ENCODE measurements at places on chromosomes 3 and 15.

DNA sequence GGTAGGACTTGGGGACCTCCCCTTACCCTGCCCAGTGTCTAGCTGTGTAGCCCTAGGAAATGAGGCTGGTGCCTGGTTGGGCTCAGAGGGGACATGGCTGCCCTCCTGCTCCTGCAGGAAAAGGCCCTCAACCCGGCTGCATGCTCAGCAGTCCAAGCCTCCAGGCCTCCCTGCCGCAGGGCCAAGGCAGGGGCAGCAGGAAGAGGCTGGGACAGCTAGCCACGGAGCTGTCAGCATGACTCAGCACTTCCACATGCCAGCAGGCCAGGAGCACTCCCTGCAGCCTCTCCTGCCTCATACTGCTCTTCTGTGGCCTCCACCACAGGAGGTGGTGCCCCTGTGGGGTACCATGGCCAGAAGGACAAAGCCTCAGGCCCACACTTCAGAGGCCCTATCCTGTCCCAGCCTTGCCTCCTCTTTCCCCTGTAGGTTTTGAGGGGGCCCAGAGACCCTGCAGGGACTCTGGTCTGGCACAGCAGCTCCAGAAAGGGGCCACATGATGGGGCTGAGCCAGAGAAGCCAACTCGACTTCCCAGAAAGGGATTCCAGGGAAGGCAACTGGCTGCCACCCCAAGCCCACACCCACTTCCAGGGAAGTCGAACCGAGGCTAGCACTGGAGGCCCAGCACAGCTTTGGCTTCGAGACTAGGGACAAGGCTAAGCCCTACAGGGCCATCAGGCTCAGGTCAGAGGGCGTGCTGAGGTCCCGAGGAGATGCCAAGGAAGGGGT is 19.5 kb downstream of the TKT start:
- DNase-seq = no peak

DNA sequence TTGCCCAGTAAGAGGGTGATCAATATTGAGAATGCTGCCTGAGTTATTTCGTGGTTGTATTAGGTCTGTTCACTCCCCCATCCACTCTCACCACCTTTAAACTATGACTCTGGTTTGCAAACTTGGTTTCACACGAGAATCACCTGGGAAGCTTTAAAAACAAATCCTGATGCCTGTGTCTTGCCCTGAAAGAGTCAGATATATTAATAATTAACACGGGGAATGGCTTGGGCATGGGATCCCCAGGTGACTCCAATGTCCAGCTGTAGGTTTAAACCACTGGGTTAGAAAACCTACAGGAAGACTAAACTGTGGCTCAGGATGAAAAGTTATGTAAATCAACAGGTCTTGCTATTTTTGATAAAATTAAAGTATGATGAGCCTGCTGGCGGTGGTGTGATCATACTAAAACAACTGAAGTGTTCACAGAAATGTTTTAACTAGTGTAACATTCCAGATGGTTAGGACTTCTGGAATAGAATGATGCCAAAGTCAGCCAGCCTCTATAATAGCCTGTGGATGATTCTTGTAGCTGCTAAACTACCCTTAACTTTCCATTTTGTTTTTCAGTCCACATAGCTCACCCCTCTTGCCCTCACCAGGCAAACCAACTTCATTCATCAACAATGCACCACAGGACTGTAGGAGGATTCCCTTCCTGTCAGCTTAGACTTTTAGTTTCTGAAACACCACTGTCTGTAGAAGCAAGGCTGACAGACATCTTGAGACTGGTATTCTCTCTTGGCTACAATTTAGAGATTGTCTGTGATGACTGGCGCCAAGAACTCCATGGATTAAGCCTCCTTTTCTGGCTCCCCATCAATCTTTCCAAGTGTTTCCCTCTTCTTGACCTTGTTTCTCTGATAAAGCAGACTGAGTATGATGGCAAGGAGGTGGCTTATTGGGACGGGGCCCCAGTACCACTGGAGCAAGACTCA is 119.1 kb upstream of the ADAMTS9 start:
- no peak for DNase-seq

GRCh38 chr15:64014995-64015394 is 31.3 kb downstream of the DAPK2 start:
- no peak for DNase-seq

DNA sequence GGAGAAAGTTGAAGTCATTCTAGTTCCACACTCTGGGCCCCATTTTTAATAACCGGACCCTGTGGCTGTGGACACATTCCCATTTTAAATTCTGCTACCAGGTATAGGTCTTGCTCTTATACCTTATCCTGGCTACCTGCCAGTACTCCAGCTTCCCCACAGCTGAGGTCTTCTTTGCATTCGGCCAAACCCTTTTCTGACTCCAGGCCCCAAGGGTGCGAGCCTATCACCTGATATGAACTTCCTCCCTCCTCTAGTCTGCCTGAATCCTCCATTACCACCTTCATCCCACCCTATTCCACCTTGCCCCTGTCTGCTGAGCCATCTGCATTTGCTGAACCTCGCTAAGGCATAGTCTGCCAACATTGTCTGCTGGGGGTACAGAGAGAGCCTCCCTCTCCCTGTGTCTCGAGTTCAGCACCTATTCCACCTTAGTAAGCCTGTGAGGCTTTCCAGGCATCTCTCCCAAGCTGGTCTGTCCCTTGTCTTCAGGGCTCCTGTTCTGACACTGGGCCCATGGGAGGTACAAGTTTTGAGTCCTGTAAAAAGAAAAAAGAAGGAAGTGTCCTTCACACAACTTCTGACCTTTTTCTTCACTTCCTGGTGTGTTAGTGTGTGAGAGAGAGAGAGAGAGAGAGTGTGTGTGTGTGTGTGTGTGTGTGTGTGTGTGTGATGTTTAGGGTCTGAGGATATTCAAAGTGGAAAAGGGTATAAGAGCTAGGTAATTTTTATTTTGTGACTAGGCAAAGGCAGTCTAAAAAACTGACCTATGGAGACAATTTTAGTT is 27.0 kb downstream of the PDE8A start:
- DNase-seq = no peak

GRCh38 chr3:44825264-44825925 is 36.3 kb upstream of the TMEM42 start:
- no peak for DNase-seq

DNA sequence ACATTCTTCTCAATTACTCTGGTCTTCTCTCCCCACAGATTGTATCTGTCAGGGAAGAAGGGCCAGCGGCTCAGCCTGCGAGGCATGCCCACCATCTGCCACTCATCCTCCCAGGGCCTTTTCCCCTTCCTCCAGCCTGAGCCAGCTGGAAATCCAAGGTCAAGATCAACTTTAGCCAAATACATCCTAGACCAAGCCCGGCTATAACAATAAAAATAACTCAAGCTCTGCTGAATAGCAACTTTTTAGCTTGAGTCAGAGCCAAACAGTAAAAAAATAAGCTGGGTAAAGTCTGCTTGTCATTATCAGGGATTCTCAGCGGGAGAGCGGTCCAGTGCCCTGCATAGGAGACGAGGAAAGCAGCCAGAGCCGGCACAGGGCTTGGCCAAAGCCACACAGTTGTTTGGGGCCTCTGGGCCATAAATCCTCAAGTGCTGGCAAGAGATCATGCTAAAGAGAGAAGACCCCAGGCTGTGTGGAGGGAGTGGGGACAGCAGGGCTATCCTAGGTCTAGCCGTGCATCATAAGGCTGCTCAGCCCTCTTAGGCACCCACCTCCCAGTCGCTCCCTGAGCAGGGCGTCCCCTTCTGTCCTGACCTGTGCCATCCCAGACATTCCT is 76.2 kb upstream of the HERC1 start:
- DNase-seq = peak; percentile 56

GRCh38 chr3:125383744-125384143 is 8.6 kb upstream of the ZNF148 start:
- DNase-seq = no peak

DNA sequence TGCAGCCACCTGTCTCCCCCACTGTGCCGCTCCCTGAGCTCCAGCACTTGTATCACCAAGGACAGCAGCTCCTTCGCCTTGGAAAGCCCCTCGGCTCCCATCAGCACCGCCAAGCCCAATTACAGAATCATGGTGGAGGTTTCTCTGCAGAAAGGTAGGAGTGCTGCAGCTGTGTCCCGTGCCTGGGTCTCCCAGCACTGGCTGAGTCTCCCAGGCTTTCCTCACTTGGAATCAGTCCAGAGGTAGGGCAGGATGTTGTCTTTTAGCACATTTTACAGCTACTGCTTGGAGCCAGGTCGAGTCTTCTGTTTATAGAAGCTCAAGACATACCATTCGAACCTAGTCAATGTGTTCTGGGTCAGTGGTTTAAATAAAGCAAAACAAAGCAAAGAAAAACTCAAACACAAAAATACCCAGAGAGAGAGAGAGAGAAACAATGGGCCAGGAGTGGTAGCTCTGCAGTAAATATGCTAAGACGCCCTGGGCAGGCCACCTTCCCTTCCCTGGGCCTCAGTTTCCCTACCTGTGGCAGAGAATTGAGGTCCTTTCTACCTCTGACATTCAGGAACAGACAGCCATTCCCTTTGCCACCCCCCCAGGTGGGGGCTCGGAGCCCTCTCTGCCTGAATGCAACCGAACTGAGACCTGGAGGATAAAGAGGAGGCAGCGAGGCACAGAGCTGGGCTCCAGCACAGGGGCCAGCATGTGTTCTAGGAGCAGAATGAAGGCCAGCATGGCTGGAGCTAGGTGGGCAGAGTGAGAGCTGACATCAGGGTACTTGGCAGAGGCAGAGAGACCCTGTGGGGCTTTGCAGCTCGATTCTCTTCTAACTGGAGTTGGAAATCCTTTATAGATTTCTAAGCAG is 44.1 kb downstream of the STARD5 start:
- DNase-seq = no peak

DNA sequence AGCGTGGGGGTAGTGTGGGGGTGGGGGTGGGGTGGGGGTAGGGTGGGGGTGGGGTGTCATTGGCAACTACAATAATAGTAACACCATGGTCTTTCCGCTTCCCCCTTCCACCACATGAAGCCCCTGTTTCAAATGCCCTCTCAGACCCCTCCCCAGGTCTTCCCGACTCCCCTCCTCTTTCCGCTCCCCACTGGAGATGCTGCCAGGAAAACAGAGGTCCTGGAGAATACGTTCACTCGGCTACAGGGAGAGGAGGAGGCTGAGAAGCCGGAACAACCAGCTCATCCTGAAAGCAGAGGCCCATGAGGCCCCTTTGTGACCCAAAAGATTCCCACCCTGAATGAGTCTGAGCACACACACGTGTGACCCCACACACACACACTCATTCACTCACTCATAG is 75.4 kb downstream of the CPN2 start:
- no peak for DNase-seq

GRCh38 chr3:195440379-195440778 is 2.4 kb downstream of the ACAP2 start:
- DNase-seq = no peak

DNA sequence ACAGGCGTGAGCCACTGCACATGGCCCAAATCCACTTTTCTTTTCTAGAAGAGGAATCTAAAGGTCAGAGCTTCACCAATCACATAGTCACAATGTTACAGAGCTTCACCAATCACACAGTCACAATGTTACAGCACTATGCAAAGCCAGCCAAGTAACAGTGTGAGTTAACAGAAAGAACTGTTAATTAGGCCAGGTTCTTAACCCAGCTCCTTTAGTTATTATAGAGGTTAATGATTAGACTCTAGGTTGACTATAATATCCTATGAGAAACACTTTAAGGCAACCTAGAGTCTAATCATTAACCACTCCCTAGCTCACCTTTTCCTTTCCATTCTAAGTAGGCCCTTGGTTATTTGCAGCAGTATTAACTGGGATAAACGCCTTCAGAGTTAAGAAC is 54.0 kb downstream of the TASOR start:
- no peak for DNase-seq

DNA sequence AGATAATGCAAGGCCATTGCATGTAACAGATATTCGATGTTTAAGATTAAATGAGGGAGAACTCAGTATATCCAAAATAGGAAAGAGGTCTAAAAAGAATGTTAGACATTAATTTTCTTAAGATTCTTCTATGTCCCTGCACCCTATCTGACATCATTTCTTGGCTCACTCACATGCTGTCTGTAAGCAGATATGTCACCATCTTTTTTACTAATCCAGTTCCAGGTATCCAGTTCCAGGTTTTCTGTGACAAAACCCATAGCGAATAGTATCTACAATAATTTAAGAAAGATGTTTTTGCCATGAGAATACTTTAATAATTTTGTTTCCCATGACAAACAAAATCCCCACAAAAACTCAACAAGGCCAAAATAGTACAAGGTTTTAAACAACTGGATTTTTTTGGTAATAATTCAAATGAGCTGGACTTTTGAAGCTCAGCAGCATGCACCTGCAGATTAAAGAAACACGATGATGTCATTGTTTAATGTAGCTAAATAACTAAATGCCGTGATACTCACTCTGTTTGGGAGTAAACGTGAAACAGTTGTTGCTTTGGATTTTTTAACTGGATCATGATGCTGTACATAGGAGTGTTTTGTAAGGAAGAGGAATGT is 867.6 kb downstream of the EPHA3 start:
- no peak for DNase-seq

GRCh38 chr3:146148468-146148931 is 12.5 kb downstream of the PLOD2 start:
- no peak for DNase-seq

DNA sequence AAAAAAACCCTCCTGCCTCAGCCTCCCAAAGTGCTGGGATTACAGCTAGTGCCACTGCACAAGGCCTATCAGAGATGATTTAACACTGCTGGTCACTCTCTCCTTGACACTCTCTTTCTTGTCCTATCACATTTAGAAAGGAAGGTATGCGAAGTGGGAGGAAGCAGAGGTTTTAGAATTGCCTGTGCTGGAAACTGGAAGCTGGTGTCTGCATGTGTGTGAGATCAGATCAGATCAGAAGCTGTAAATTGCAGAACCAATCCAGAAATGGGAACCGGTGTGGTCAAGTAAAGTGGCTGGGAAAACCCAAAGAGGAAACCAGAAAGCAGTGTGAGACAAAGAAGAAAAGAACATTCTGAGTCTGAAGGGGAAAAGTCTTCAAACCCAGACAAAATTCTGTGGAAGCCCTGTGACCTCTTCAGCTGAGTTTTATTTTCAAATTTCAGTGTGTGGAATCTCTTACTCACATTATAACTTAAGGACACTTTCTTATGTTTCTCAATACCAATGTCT is 2.8 kb downstream of the EFHB start:
- no peak for DNase-seq

GRCh38 chr15:75723847-75724660 is 11.4 kb upstream of the CSPG4 start:
- DNase-seq = peak; percentile 87

GRCh38 chr3:52893723-52894122 is 3.6 kb downstream of the STIMATE start:
- DNase-seq = no peak

- DNase-seq = no peak
These were observed 271.2 kb downstream of the FAM43A start for GRCh38 chr3:194956697-194957396.

Data from nephron progenitor cell (in vitro differentiated cells).